Kidney (tissue), 22 donors: ENCODE measurements at places on chromosomes 4 and X.
A peak's percentile ranks its signal among the peaks of the same experiment; 100 is the strongest.

DNA sequence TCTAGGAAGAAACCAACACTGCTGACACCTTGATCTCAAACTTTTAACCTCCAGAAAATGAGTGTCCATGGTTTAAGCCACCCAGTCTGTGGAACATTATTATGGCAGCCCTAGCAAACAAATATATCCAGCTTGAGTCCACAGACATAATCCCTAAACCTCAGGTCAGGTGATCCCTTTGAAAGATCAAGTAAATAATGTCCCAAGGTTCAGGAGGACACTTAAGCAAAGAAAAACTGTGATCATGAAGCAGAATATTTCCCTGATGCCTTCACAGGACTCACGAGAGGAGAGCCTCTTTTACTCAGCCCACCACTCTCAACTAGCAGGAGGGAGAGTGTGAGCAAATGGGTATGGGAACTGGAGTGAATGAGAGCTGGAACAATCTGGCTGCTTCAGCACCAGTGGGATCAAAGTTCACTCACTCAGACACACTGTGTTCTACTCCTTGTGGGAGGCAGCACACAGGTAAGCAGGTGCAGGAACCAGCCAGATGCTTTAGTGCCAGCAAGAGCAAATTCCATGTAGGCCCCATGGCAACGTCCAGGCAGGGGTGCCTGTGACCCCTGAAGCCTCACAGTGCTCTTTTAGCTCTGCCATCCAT is 608.4 kb downstream of the RAB28 start:
- H3K36me3 ChIP-seq: no peaks in the 10 kb centered on the region
- H3K27ac ChIP-seq: no peak overlapping the region
- DNase-seq: no peak
- no peaks in the 10 kb centered on the region for H3K4me1 ChIP-seq

GRCh38 chr4:38166768-38167167 is 206.6 kb downstream of the PTTG2 start:
- H3K36me3 ChIP-seq: no peaks in the 10 kb centered on the region
- no peak for DNase-seq
- peaks cover 10% of the 10 kb centered on the region for H3K4me1 ChIP-seq

DNA sequence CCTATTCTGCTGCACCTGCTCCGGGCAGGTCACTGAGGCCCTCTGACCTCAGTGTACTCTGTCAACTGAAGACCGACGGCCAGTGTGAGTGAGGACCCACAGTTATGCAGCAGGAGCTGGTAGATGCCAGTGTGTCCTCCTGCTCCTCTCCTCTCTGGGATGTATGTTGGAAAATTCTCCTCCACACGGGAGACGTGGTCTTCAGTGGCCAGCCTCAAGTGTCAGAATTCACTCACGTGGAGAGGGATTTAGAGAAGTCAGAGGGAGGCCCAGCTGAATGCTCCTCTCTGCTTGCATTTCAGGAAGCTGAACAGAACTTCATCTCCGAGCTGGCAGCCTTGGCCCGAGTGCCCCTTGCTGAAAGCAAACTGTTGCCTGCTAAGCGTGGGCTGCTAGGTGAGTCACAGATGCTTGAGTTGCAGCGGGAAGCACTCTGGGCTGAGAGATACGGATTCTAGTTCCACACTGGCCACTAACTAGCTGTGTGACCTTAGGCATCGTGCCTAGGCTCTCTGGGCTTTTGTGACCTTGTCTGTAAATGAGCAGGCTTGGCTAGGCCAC is 83.6 kb downstream of the CRMP1 start:
- peaks cover 64% of the 10 kb centered on the region for H3K36me3 ChIP-seq
- no peak overlapping the region for H3K4me3 ChIP-seq
- DNase-seq: no peak
- no peak overlapping the region for H3K27ac ChIP-seq
- H3K4me1 ChIP-seq: no peaks in the 10 kb centered on the region
- no peaks in the 10 kb centered on the region for H3K27me3 ChIP-seq

DNA sequence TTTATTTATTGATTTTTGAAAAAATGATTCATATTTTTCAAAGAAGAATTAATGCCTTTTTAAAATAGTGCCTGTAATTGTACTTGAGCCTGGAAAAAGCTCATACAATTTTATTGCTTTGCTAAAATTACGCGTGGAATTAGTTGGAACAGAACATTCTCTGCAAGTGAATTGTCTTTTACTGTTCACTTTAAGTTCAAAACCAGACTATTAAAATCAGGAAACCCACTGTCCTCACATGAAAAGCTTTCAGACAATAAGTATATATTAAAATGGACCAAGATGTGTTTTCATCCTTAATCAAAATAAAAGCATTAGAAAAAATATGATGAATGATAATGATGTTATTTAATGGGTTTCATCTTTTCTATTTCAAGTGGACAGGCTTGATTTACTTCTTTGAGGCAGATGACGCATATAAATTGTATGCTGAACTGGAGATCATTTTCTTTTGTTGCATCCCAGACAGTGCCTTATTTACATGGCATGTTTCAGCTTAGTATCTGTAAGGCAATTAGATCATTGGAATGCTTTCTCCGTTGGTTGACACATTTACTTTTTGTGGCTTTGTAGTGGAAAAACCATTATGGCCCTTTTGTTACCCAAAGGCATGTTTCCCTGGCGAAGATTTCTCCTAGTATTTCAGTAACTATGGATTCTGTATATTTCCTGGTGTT is 299.0 kb upstream of the MAGEC2 start:
- no peaks in the 10 kb centered on the region for H3K27me3 ChIP-seq
- H3K4me3 ChIP-seq: no peak overlapping the region
- H3K36me3 ChIP-seq: no peaks in the 10 kb centered on the region
- no peak for DNase-seq
- H3K27ac ChIP-seq: no peak overlapping the region

DNA sequence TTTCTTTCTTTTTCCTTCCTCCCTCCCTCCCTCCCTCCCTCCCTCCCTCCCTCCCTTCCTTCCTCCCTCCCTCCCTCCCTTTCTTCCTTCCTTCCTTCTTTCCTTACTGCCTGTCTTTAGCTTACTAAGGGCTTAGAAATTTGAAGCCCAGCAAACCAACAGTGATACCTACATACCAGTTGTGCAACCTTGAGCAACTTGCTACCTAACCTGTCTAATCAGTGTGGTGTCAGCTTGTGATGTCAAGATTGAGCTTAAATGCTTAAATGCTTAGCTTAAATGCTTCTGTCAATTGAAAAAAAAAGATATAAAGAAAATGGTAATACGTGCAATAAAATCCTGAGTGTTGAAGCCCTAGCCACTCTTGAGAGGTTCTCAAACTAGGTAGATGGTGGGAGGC is 728.6 kb downstream of the TRIML1 start:
- no peaks in the 10 kb centered on the region for H3K4me1 ChIP-seq
- no peak overlapping the region for H3K4me3 ChIP-seq
- H3K27ac ChIP-seq: no peak overlapping the region
- H3K27me3 ChIP-seq: no peaks in the 10 kb centered on the region

DNA sequence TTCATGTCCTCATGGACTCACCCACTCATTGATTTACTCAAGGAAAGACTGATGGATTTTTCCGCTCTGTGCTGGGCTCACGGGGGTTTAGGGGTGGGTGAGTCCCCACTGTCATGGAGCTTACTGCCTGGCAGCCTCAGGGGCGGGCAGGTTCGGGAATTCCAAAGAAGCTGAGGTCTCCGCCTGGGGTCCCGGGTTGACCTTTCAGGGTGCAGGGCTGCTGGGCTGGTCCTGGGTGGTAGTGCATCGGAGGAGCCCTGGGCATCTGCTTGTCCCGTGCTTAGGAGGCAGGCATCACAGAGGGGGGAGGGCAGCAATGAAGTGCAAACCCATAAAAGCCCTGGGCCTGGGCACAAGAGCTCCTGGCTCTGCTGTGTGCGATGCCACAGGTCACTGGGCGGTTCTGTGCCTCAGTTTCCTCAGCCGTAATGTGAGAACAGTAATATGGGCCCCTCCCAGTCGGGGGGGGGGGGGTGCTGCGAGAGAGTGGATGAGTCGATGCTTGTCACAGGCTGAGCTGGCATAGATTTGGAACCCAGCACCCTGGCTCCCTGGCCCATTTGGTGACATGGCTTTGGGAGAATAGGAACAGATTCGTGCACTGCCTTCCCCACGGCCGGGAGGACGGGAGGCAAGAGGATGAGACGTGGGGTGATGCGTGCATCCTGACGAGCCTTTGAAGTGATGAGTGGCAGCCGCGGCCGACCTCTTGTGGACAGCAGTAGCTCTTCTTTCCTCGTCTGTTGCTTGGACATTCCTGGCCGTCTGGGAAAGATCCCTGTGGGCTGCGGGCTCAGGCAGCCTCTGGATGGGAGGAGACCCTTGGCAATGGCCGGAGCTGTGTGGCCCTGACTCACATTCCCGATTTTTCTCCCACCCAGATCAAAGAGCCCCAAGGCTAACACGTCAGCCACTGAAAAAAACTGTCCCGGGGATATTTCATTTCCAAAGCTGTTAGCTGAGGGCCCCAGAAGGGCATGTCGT is 42.0 kb downstream of the PSAPL1 start:
- H3K27ac ChIP-seq: no peak overlapping the region
- no peaks in the 10 kb centered on the region for H3K27me3 ChIP-seq
- H3K36me3 ChIP-seq: no peaks in the 10 kb centered on the region
- no peak overlapping the region for H3K4me3 ChIP-seq
- no peaks in the 10 kb centered on the region for H3K4me1 ChIP-seq

GRCh38 chr4:14025111-14025510 is 397.6 kb upstream of the BOD1L1 start:
- H3K4me1 ChIP-seq: peaks cover 15% of the 10 kb centered on the region
- no peak for DNase-seq
- H3K27me3 ChIP-seq: no peaks in the 10 kb centered on the region
- H3K27ac ChIP-seq: no peak overlapping the region

GRCh38 chrX:133297284-133297683 is 79.1 kb upstream of the TFDP3 start:
- H3K27me3 ChIP-seq: no peaks in the 10 kb centered on the region

DNA sequence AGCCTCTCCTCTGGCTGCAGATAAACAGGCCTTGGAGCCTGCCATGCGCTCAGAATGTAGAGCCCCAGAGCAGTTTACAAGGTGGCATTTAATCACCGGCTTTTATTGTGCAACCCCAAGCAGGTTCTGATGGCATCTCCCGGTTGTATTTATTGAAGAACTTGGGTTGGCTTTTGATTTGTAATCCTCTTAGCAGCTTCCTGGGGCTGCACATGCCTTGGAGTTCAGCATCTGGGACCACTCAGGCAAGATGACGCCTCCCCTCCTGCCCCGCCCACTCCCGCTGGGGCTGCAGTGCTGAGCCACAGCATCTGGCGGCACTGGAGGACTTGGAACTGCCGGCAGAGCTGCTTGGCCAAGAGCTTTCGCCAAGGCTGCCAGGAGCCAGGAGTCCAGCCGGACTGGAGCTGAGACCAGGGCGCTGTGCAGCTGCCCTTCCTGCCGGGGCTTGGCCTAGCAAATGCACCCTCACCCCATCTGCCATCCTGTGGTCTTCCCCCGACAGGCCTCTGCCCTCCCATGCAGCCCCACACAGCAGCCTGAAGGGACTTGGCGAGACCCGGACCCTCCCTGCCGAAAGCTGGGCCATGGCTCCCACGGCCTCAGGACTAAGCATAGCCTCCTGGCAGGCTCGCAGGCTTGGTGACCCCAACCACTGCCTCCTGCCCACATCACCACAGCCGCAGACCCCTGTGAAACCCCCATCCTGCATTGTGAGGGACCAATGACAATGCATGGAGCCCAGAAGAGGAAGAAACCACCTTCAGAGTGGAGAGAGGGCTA is 5.4 kb downstream of the HTRA3 start:
- peak; percentile 94 for DNase-seq
- H3K4me1 ChIP-seq: no peaks in the 10 kb centered on the region
- no peaks in the 10 kb centered on the region for H3K36me3 ChIP-seq
- H3K4me3 ChIP-seq: no peak overlapping the region
- no peaks in the 10 kb centered on the region for H3K27me3 ChIP-seq
- H3K27ac ChIP-seq: no peak overlapping the region

- no peaks in the 10 kb centered on the region for H3K27me3 ChIP-seq
- H3K27ac ChIP-seq: no peak overlapping the region
- DNase-seq: no peak
- H3K4me3 ChIP-seq: no peak overlapping the region
- no peaks in the 10 kb centered on the region for H3K36me3 ChIP-seq
Measured at GRCh38 chrX:57453901-57454300, 137.9 kb upstream of the ZXDB start.

GRCh38 chr4:98642991-98643426 is 15.4 kb downstream of the TSPAN5 start:
- H3K27me3 ChIP-seq: no peaks in the 10 kb centered on the region
- no peak overlapping the region for H3K27ac ChIP-seq
- no peak overlapping the region for H3K4me3 ChIP-seq

DNA sequence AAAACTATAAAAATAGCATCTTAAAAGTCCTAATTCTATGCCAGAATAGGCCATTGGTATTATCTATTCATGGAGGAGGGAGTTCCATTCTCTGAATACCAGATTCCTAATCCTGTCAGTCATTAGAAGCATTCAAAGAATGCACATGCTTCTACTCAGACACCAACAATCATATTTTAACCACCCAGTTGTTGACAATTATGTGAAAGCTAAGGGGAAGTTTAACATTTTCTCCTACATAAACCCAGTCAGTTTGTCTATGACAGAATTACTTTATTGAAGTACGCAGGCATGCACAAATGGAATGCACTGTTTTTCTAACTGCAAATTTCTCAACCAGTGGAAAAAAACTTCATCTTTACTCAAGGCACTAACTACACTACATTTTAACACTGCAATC is 69.6 kb upstream of the MTNR1A start:
- no peaks in the 10 kb centered on the region for H3K4me1 ChIP-seq
- peaks cover 5% of the 10 kb centered on the region for H3K36me3 ChIP-seq
- no peak for DNase-seq
- H3K4me3 ChIP-seq: no peak overlapping the region
